ENCODE measurements at places on chromosomes 7 and 10.

DNA sequence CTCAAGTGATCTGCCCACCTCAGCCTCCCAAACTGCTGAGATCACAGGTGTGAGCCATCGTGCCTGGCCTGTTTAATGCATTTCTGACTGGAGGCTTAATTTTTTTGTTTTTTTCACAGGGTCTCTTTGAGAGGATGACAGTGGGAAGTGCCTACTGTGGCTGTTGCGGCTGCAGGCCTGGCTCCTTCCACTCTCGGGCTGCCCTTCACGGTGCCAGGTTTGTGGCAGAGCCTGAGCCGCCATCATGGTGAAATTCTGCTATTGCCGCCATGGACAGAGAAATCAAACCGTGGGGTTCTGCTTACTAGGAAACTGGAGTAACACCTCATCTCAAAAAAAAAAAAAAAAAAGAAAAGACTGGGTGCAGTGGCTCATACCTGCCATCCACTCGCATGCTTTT is 142.7 kb downstream of the CAMK1D start:
- DNase-seq = no peak

DNA sequence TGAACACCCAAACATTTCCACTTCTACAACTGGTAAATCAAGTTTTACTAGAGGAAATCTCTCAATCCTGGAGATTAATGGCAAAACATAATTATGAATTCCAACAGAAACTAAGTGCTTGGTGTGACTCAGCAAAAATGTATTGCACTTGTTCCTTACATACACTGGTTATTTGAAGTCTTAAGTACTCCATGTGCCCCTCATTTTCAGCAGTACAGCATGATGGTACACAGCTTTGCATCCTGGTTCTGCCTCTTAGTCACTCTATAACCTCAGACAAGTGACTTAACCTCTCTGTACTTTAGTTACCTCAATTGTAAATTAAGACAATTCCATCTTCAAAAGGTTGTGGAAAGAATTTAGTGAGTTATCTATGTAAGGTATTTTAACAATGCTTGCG is 12.9 kb downstream of the SLC16A12 start:
- DNase-seq = no peak

DNA sequence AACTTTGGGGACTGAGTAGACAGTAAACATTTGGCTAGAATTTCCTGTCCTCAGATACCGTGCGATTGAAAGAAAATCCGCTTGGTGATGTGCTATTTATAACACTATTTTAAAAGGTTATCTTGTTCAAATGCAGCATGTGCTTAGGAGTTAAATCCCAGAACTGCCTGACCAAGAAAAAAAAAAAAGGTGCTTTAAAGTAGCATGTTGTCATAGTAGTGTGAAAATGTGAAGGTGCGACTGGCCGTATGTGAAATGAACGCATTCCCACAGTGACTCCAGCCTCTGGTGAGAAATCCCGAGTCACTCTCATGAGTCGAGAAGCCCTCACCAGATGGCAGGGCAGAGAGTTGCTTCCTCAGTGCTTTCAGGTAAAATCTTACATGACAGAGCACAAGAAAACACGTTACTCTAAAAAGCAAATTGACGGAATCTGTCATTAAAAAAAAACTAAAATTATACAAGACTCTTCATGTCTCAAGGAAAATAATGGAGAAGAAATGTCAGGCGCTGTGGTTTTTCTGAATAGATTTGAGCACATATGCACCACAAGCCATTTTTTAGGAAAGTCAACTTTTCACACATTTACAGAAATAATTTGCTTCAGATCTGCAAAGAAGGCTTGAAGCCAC is 18.4 kb upstream of the KLF6 start:
- no peak for DNase-seq

DNA sequence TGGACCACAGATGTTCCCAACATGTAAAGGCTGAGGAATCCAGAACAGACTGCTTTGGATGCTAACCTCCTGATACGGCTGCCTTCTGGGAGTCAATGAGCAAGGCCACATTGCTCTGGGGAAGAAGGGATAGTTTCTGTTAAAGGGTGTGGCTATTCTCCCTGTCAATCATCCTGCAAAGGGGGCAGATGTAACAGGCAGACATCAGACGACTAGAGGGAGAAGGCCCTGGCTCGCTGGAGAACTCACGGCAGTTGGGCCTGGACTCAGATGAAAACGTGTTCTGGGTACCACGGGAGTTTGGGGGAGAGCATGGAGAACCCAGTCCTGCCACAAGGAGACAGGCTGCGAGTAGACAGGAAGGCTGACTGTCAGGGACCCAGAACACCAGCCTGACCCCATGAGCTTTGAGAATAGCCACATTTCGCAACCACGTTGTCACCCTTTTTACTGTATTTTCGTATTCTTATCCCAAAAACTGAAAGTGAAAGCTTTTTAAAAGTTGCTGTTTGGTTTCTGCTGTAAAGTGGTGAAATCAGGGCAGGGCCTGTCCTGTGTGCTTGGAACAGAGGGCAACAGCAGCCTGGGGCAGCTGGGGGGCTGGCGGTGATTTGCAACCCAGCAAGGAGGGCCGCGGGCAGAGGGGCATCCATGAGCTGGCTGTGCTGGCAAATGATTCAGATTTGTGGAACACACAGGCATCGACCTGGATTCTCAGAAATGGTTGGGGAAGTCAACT is 95.3 kb downstream of the MYOF start:
- peak; percentile 60 for DNase-seq

GRCh38 chr10:91672021-91672608 is 39.2 kb upstream of the PPP1R3C start:
- DNase-seq = peak; percentile 85

GRCh38 chr10:29534590-29534989 is 100.2 kb downstream of the SVIL start:
- DNase-seq = no peak

DNA sequence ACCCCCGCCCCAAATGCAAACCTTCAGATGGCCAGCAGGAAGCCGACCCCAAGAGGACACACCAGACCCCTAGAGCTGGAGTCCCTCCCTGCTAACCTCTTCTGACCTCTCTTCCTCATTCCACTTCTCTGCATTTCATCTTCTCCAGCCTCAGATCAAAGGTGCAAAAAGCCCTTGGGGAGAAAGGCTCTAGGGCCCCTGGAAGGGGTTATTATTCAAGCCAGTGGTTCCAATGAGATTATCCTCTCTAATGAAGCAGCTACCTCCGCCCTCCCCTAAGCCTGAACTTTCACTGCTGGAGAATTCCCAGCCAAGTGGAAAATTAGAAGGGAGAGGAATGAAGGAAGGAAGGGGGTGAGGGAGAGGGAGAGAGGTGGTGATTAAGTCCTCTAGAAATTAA is 343.9 kb downstream of the PLXNA4 start:
- DNase-seq = no peak

DNA sequence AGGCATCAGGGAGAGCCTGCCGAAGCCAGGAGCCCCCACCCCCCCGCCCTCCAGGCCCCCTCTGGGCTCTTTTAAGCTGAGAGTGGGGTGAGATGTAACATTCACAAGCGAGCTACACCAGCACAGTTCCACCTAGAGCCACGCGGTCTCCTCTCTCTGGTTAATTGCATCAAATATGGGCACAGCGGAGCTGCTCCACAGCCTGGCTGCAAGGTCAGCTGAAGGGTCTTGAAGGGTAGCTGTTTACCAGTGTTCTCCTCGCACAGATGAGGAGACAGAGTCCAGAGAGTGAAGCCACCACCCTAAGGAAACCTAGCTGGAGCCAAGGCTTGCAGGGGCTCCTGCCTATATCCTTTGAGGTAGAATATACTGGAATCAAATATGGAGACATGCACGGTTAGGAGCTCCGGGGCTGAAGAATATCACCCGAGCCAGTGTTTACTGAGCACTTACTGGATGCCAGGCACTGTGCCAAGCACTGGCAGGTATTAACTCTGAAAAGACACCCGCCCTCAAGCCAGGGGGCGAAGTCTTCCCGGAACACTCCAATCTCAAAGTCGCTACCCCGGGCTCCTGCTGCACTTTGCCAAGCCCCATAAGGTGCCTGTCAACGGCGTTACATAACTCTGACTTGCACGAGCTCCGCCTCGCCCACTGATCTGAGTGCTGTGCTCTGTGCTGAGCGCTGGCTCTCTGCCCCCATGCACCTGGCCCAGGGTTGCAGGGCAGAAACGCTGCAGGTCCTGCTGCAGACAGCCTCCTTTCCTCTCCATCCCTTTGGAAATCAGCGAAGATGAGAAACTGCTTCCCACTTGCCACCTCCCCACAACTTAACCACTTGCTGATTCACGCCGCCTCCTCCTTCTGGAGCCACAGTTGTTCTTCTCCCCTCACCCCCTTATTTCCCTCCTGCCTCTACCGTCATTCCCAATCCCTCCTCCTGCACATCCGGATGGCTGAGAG is 5.4 kb downstream of the CHST15 start:
- DNase-seq = no peak

DNA sequence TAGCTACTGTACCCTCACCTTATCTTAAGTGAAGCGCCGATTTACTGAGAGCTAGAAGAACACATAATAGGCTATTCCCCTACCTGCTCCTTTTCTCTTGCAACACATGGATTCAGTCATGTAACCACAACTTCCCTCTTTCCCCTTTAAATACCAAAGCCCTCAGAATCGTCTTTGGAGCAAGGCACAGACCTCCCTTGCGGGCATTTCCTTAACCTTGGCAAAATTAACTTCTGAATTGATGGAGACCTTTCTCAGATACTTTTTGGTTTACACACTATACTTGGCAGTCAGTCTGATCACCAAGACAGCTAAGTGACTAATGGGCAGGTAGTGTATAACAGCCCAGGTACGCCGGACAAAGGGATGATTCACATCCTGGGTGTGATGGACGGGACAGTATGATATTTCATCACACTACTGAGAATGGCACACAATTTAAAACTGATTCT is 72.7 kb upstream of the SEC61G start:
- DNase-seq = no peak

GRCh38 chr7:132491391-132491945 is 84.8 kb downstream of the PLXNA4 start:
- DNase-seq = no peak

DNA sequence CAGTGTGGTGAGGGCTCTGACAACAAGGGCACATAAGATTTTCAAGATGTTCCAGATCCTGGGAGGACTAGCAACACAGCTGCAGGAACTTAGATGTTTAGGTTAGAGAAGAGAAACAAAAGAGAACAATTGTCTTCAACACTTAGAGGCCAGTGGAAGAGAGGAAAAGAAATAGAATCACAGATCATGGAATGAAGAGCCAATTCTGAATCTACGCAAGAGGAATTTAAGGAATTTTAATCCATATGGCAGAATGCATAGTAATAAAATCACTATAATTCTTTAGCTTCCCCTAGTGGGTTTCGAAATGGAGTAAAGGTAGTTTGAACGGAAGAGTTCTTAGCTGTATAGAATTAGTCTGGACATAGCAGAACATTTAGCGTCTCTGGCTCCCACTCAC is 114.6 kb upstream of the LRRTM3 start:
- DNase-seq = no peak

DNA sequence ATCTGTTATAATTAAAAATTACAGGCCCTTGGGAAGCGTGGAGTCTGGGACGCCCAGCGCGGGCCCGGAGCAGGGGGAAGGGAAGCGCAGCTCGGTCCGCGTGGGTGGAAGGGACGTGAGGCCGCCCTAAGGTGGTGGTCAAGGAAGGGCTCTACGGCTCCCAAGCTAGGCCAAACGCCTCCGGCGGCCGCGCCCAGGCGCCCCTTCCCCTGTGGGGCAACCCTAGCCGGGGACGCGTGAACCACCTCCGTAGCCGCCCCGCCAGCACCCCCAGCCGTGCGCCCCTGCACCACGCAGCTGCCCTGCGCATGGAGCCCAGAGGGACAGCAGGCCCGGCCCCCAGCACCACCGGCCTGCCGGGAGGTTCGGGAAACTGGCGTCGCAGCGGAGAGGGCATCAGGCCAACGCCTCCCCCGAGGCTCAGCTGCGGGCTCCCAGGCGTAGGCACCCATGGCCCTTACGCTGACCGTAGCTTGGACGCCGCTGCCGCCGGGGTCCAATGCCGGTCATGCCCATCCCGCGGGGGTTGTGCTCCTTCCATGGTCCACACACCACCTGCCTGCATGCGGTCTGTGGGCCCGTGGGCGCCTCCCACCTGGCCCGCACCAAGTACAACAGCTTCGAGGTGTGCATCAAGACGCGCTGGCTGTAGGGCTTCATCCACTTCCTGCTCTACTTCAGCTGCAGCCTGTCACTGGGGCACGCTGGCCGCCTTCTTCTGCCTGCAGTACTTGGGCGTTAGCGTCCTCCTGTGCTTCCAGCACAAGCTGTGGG is 166.7 kb downstream of the SEPTIN7 start:
- no peak for DNase-seq

DNA sequence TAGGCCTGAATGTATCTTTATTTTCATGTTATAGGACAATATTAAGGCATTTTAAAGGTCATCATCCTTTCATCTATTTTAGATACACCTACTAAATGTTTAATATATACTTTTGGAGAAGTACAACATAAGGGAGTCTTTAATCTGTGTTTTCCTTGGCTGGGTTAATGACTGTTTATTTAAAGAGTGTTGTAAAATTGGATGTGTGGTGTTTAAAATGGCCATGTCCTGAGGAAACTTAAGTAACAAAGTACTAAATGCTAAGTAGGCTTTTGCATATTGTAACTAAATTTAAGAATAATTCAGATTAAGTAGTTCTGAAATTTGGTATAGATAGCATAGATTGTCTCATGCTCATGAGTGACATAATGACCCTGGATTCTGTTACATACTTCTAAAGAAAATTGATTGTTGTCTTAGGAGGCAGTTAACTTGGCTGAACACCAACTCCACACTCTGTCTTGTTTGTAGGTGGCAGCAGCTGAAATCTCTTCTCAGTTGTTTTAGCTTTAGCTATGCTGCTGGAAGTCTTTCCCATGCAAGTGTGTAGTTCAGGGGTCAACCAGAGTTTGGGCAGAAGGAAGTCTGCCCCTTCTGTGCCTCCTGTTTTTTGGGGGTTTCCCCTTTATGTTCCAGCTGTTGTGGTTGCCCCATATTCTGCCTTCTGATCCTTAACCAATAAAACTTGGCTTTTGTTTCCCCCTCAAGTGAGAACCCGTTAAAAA is 29.2 kb downstream of the DLD start:
- DNase-seq = no peak

GRCh38 chr7:108026116-108026515 is 23.2 kb upstream of the LAMB1 start:
- DNase-seq = no peak

- peak; percentile 18 for DNase-seq
Measured at GRCh38 chr10:33306701-33307519, 27.6 kb downstream of the NRP1 start.

DNA sequence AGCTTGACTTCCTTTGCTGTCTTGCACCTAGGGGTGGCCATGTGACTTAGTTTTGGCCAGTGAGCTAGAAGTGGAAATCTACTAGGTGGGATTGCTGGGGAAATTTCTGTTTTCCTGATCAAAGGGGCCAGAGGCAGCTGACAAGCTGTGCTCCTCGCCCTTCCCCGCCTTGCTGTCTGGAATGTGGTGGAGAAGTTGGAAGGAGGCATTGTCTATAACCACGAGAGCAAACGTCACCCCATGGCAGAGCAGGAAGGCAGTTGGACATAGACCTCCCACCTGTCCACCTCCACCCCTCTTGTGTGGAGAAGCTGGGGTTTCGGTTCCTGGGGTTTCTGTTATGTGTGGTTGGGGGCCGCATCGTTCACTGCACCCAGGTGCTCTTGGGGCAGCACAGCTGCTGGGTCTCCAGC is 7.3 kb downstream of the SFRP5 start:
- no peak for DNase-seq
